ENCODE measurements at places on chromosomes 6 and 20. TPM values are rescaled to one million over a fixed set of nuclear protein-coding genes. Genes with fewer than 3 reads are reported as not detected.

Gene FOXF2
- 17.7 TPM for total RNA-seq

Gene ADGRF5
- total RNA-seq = 184 TPM

DNA sequence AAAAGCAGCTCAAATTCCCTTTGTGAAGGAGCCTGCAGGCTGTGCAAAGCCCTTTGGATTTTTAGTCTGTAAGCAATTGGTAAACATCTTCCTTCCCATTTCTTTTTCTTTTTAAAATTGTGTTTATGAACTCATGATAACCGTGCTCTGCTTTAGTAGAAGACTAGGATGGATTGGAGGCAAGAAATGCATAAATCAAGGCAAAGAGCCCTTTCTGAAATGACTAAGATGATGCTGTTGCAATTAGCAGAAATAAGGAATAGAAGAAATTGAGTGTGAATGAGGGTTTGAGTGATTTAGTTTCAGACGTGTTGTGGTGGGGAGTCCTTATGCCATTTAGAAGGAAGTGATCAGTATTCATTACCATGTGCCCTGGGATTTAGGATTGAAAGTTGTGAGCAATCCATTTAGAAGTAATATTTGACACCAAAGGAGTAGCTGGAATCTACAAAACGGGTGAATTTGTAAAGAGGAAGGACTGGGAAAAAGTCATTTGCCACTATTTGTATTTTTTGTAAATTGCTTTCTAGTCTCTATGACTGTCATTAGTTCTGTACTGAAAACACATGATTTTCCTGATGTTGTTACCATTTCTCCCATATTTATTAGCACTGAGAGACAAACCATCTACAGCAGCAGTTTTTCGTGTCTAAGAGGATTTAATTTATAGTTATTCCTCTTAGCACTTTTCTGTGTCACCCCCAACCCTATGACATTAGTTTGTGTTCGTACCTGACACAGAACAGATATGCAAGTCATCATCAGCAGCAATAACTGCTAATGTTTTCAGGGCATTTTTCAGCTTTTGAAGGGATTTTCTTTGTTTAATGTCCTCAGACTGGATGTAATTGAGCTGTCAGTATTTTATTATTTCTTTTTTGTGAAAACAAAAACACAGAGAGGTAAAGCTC is 265.0 kb downstream of the UTRN start:
- no peaks in the 10 kb centered on the region for H3K4me1 ChIP-seq
- H3K27ac ChIP-seq = no peak overlapping the region
- H3K27me3 ChIP-seq = no peaks in the 10 kb centered on the region
- H3K36me3 ChIP-seq = peaks cover 86% of the 10 kb centered on the region
- no peak for DNase-seq

DNA sequence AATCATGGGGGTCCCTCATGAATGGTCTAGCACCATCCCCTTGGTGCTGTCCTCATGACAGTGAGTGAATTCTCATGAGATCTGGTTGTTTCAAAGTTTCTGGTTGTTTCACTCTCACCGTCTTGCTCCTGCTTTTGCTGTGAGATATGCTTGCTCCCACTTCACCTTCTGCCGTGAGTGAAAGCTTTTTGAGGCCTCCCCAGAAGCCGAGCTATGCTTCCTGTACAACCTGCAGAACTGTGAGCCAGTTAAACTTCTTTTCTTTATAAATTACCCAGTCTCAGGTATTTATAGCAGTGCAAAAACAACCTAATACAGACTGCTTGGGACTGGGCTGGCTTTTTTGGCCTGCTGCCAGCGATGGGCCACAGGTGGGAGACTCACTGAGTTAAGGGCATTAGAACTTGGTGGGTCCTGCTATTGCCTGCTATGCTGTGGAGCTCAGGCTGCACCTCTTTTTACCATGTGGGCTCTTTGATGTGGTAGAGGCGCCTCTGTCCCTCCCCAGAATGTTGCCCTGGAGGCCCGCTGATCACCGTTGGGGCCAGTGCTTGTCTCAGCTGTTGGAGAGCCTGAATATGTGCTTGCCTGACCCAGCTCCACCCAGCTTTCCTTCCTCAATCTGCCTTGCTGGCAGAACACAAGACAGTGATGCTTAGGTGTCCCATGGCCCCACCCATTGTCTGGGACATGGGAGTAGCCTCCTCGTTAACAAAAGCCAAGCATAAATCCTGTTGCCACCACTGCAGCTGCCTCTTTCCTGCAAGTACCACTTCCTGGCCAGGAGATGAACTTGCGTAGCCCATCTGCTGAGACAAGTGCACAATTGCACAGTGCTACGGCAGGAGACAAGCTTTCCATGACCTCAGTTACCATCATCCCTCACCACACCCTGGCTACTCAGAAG is 47.1 kb downstream of the IGF2R start:
- peaks cover 10% of the 10 kb centered on the region for H3K4me1 ChIP-seq
- H3K36me3 ChIP-seq = peaks cover 27% of the 10 kb centered on the region
- no peak for DNase-seq
- H3K4me3 ChIP-seq = no peak overlapping the region
- H3K27ac ChIP-seq = no peak overlapping the region
- no peaks in the 10 kb centered on the region for H3K27me3 ChIP-seq

- H3K36me3 ChIP-seq = no peaks in the 10 kb centered on the region
- no peak for DNase-seq
- H3K4me3 ChIP-seq = no peak overlapping the region
- no peak overlapping the region for H3K27ac ChIP-seq
- H3K4me1 ChIP-seq = no peaks in the 10 kb centered on the region
- H3K27me3 ChIP-seq = no peaks in the 10 kb centered on the region
Observed at GRCh38 chr20:54100563-54100962, 30.2 kb upstream of the BCAS1 start.
